ENCODE measurements at places on chromosomes 1 and 21.

DNA sequence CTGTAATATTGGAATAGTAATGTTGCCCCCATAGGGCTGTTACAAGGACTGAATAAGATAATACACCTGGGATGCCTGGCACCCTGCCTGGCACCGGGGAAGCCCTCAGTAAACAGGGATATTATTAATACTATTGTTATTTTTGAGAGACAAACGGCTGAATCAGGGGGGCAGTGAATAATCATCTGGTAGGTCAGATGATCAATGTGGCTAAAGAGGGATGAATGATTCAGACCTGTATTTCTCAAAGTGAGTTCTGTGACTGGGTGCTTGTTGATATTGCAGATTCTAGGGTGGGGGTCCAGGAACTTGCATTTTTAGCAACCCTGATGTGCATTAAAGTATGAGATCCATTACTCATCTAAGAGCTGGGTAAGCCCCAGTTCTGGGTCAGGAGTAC lies 46.2 kb upstream of the BCL10 start:
- no peak for DNase-seq

- no peak for DNase-seq
Measured at GRCh38 chr1:224543453-224543852, 72.7 kb upstream of the CNIH3 start.

GRCh38 chr21:22192766-22193165 lies 1194.6 kb downstream of the NCAM2 start:
- no peak for DNase-seq

DNA sequence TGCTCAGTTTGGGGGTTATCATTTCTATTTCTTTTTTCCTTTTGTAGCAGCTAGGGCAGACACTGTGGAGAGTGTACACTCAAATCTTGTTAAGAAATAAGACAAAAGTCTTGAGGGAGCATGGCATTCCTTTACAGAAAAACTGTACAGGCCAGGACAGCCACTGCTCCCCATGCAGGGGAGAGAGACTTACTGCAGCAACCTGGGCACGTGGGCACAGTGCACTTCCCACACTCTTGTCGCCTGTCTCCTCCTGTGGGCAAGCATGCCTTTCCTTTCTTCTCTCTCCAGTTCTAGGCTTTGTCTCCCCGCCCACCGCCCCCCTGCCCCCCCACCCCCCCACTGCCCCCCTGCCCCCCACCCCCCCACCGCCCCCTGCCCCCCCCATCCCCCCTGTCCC lies 51.9 kb downstream of the PHC2 start:
- no peak for DNase-seq

DNA sequence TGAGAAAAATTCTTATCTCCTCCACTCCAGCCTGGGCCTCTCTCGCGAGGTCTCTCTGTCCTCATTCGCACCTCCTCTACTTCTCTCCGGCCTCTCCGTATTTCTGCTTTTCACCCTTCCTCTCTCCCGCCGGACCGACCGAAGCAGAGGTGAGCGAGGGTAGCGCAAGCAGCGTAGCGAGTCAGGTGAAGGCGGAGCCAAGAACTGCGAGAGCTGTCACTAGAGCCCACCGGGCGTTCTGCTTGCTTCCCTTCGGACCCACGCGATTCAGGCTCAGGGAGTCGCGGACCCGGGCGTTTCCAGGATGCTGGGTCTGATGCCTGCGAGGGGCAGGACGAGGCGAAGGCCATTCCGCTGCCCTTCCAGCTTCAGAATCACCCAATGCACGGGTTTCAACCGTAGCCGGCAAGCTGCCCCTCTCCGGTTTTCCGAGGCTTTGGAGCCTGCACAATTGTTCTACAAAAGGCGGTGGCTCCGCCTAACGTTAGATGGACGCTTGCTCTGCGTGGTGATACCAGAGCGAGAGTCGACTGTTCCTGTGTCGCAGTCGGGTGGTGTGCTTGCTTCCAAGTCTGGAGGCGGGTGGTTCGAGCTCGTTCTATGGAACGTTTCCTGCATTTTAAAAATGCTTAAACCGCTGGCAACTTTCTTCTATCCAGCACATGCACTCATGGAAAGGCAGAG lies 310.2 kb downstream of the FAM72C start:
- DNase-seq, result no peak

DNA sequence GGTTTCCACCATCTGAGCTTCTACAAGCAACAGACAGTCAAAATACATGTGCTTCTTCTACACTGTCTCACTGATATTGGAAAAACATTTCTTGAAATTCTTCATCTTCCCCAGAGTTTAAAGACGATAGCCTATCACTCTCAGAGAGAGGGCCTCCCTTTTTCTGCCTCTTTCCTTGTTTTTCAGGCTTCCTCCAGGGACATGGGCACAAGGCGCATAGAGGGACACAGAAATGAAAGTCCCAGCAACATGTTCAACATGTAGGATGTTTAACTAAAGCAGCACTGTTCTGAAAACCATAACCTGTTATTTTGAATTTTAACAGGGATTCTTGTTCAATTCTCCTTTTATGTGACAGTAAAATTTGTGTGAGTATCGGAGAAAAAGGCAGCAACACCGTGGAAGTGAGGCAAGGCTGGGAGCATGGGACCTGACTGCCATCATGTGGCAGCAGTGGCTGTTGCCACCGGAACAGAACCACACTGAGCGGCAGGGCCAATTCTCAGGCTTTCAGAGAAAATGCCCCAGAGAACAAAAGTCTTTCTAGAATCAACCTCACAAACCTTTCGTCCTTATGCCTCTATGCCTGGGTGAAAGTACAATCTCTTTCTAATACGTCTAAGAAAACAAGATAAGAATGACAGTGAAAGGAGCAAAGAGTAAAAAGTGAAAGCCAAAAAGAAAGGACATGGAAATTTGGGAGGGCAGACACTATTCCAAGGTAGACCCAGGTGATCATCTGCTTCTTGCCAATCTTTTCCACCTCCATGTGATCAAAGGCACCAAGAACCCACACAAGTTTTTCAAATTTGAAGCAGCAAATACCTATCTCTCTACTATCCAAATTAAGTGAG lies 54.5 kb downstream of the PCNX2 start:
- peak; percentile 11 for DNase-seq

GRCh38 chr1:151156515-151156819 lies at the start of gene TNFAIP8L2:
TNFAIP8L2 (plus strand) TSS chr1:151156649; CDS start chr1:151158698, 2,049 bp downstream.
- no peak for DNase-seq

DNA sequence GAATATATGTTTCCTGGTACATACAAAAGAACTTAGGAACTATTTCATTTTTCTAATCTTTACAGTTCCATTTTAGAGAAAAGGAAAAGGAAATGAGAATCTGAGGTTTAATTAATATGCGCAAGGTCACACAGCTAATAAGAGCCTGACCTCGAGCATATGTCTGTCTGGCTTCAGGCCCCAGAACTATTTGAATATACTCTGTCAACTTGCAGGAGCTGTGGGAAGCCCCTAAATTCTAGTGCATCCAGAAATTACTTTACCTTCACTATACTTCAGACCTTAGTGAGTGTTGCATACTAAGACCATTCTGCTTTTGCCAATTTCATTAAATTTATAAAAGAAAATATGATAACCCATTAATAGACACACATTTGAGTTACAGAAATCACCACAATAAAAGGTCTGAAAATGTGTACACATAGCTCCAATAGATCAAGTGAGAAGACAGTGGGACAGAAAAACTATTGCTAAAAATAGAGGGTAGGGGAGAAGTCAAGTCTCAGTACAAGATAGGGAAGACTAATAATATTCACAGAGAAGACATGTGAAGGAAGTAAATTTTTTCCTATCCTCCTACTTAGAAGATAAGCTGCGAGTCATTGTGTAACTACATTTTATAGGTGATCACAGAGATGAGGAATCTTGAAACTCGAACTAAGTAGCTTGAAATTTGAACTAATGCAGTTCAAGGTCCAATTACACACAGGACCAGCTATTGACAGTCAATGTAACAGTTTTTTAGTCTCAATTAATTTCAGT lies 3.8 kb downstream of the RGS13 start:
- no peak for DNase-seq

GRCh38 chr1:205493241-205494085 lies 11.0 kb upstream of the CDK18 start:
- DNase-seq, result no peak

- DNase-seq, result no peak
Measured at GRCh38 chr1:238115852-238116251, 225.1 kb upstream of the ZP4 start.

- no peak for DNase-seq
Measured at GRCh38 chr1:65844296-65844695, 51.6 kb downstream of the PDE4B start.

DNA sequence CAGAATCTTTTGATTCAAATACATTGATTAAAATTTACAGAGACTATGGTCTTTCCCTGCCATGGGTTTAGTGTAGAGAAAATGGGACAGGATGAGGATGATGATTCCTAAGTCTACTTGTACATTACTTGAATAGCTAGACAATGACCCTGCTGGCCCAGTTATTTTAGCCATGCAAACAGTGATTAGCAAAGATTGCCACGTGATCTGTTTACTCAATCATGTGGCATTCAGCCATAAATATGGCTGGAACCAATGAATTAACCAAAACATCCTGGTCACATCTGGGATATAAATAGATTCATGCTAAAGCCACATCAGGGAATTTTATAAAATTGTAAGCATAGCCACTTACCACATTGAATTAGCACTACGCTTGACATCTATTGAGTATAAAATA lies 167.3 kb downstream of the PBX1 start:
- DNase-seq, result no peak

- no peak for DNase-seq
Measured at GRCh38 chr1:18999359-18999758, 42.9 kb upstream of the IFFO2 start.

GRCh38 chr1:236172041-236172579 lies 29.8 kb downstream of the GPR137B start:
- DNase-seq, result no peak

DNA sequence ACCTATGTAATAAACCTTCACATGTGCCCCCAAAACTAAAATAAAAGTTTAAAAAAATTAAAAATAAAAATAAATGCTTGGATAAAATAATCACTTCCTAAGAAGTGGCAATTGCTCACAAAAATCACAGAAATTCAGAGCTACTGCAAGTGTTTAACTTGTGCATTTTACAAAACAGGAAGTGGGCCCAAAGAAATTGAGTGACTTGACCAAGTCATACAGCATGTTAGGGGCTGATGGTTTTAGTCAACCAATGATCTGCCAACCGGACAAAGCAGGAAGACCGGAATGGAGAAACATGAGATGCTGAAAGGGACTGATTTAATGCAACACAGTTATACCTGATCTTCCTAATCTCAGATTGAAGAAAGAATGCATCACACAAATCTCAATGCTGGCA lies 96.5 kb downstream of the SMYD2 start:
- DNase-seq, result no peak

DNA sequence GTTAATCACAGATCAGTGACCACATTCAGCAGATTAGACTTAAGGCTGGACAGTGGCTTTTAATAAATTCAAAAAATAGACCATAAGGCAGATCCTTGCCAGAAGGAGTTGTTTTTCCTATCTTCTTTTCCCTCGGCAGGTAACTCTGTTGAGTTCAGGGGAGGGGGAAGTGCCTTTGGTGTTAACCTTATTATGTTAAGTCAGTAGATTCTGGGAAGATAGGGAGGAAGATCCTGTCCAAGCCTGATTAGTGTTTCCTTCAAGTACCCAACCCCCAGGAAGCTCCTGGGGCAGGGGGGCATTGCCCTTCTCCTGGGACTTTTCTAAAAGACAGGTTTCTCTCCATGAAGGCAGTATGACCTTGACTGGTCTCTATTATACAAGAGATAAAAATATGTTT lies 87.4 kb downstream of the ELAVL4 start:
- DNase-seq, result no peak

DNA sequence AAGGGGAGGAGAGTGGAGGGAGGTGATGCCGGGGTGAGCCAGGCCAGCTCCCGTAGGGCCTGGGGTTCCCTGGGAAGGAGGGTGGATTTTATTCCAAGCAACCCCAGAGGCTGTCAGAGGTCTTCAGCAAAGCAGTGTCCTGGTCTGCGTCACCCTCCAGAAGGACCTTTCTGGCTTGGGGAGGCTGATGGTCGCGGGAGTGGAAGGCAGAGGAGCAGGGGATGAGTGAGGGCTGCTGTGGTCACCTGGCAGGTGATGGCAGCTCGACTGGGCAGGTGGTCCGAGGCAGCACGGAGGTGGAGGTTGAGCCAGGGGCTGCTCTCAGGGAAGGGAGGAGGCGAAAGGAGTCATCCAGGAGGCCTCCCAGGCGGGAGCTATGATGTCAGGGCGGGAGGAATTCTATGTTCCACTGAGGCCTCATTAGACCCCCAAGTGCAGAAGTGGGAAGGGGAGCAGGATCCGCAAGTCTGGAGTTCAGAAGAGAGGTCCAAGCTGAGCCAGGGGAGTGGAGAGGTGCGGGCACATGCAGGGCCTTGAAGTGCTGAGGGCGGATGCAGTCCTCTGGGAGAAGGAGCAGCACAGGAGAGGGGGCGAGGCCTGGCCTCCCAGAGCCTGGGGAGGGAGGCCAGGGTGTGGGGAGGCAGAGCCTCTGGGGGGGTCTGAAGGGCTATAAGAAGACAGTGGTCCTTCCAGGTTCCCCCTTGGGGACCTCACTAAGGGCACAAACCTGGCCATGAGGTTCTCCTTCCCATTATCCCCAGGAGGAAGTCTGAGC lies 33.3 kb downstream of the BMP8A start:
- DNase-seq, result no peak

DNA sequence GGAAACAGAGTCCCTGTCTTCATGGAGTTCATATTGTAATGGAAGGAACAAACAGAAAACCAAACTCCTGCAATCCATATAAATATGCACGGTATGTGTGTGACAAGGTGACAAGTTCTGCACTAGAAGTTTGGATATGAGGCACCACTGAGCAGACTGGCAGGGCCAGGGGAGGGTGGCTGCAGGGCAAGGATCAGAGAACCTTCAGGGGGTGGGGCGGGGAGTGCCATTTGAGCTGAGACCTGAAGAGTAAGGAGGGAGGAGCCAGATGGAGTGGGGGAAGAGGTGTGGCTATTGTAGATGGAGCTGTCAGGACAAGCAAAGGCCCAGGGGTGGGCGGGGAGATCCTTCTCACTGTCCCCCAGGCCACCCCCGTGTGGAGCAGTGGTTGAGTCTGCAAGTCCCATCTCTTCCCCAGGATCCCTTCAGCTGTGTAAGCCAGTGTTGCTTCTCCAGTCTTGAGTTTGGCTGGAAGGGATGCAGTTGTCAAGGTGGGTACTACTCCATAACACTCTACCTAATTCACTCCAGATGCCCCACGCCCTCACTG lies 76.4 kb downstream of the ATP5PO start:
- no peak for DNase-seq

DNA sequence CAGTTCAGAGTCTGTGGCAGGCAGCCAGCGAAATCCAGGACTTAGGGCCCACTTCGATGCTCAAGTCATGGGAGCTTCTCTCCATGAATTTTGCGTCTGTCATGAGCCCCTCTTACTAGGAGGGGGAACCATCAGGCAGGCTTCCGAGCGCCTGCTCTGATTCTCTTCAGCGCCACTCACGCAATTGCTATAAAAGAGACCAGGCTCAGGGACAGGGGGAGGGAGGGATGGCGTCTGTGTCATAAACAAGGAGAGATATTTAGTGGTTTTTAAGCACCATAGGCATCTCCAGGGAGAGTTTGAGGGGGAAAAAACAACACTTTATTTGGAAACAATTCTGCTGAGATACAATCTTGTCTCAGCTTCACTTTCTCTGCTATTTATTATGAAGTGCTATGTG lies 60.6 kb downstream of the NAV1 start:
- DNase-seq, result no peak

Measured in GM12891 (cell line).